ENCODE measurements at places on chromosomes 13 and 19.

DNA sequence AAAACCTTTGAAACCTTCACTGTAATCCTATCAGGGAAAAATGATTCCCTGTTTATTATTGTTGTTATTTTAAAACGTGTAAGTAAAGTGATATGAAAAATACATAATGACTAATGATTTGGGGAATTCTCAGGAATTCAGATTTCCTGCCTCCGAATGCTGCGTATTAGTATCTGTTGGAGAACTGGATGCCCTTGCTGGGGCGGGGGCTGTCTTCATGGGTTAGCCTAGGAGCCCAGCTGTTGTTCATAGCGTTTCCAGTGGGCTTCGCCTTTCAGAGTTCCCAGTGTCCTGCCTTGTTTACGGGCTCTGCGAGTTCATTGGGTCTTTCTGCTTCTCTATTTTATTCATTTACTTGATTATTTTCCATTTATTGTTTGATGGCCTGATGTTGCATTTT, 18.4 kb downstream of the NAXD start:
- DNase-seq: no peak

- DNase-seq: no peak
Observed at GRCh38 chr19:41657157-41657556, 30.3 kb upstream of the CEACAM4 start.

DNA sequence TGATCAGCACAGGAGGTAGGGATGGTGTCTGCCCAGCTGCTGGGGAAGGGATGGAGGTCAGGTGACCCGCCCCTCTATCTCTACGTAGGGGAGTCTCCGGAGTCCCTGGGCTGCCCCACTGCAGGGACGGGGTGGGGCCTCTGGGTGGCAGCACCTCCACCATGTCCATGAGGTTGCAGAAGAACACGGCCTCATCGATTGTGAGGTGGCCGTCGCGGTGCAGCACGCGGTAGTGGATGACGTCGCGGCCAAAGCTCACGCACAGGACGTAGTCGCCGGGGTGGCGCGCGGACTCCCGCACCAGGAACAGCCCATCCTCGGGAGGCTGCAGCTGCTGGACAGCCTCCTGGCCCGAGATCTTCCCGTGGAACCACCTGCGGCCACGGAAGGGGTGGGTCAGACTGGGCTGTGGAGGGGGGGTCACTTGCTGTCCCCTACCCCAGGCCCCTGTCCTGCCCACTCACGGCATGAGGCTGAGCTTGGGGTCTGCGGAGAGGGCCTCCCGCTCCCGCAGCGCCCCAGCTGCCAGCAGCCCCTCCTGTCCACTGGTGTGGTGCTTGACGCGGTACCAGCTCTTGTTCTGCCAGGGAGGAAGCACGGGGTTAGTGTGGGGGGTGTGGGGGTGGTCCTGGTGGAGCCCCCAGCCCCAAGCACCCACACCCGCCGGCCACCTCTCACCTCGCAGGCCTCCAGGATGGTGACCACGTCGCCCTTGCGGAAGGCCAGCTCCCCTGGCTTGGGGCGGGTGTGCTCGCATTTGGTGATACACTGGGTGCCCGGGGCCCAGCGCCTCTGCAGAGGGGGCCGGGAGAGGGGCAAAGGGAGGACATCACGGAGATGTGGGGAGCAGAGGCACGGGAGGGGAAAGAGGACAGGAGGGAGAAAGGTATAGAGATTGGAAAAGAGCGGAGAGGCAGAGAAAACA, 2.3 kb downstream of the MATK start:
- peak; percentile 32 for DNase-seq

DNA sequence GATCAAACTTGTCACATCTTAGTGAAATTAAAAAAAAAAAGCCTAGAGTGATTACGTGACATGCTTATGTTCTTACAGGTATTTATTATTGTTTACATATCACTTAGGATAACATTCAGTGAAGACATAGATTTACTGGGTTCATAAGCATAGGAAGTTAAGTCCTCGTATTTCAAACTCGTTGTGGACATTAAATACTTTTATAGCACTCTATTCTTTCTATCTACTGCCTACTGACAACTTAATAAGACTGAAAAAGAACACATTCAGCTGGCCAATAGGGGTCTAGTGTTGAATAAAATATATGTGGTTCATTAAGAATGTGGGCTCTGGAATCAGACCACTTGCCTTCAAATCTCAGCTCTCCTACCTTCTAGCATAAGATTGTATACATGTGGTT, 1927.4 kb downstream of the PCDH9 start:
- DNase-seq: no peak
